ENCODE measurements at places on chromosomes 5 and 9. TPM values are rescaled to one million over a fixed set of nuclear protein-coding genes. Genes with fewer than 3 reads are reported as not detected.

TPPP gene
- 5.3 TPM for polyA plus RNA-seq

PDGFRB gene
- polyA plus RNA-seq, result 1.6 TPM

DNA sequence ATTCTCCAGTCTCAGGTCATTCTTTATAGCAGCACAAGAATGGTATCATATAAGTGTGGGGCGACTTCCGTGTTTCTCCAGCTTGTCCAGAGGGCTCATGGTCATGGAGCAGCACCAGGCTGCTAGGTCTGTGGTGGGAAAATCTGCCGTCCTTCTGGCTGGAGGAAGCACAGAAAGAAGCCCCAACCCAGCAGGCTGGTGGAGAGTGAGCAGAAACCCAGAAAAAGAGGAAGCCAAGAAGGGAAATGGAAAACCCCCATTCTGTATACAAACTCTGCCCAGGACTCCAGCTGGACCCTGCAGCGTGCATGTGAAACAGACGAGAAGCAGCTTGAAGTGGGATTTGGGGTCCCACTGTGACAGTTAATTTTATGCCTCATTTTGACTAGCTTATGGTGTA is 34.3 kb upstream of the OLFM1 start:
- no peak overlapping the region for H3K4me3 ChIP-seq
- no peaks in the 10 kb centered on the region for H3K4me1 ChIP-seq
- no peaks in the 10 kb centered on the region for H3K27me3 ChIP-seq

- no peak overlapping the region for H3K4me3 ChIP-seq
- H3K27me3 ChIP-seq, result peaks cover 13% of the 10 kb centered on the region
- no peaks in the 10 kb centered on the region for H3K36me3 ChIP-seq
- no peak overlapping the region for H3K27ac ChIP-seq
- H3K4me1 ChIP-seq, result no peaks in the 10 kb centered on the region
Measured at GRCh38 chr5:171673328-171673727, 112.3 kb upstream of the SMIM23 start.

DNA sequence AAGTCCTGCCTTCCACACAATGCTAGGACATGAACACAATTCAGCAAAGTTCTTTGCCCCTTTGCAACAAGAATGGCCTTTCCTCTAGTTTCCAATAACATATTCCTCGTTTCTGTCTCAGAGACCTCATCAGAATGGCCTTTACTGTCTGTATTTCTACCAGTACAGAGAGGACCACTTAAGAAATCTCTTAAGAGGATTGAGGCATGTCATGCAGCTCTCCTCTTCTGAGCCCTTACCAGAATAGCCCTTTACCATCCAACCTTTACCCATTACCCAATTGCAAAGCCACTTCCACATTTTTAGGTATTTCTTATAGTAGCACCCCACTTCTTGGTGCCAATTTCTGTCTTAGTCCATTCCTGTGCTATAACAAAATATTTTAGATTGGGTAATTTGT is 20.3 kb downstream of the TNPO1 start:
- DNase-seq, result no peak
- H3K27ac ChIP-seq, result no peak overlapping the region
- no peaks in the 10 kb centered on the region for H3K36me3 ChIP-seq
- H3K27me3 ChIP-seq, result no peaks in the 10 kb centered on the region
- no peak overlapping the region for H3K4me3 ChIP-seq

- H3K4me1 ChIP-seq, result no peaks in the 10 kb centered on the region
- no peak overlapping the region for H3K4me3 ChIP-seq
- no peak overlapping the region for H3K27ac ChIP-seq
- no peaks in the 10 kb centered on the region for H3K36me3 ChIP-seq
- peaks cover 40% of the 10 kb centered on the region for H3K27me3 ChIP-seq
- DNase-seq, result no peak
Measured at GRCh38 chr9:93959739-93960154, 4.6 kb upstream of the BARX1 start.
